ENCODE measurements at places on chromosomes 3 and 15.

GRCh38 chr3:112822064-112823055 lies 24.3 kb downstream of the CD200R1L start:
- no peak for DNase-seq

- no peak for DNase-seq
These were observed 56.3 kb upstream of the CFAP20DC start for GRCh38 chr3:59106085-59106648.

- DNase-seq = no peak
These were observed 61.4 kb upstream of the MYRIP start for GRCh38 chr3:39748002-39748401.

DNA sequence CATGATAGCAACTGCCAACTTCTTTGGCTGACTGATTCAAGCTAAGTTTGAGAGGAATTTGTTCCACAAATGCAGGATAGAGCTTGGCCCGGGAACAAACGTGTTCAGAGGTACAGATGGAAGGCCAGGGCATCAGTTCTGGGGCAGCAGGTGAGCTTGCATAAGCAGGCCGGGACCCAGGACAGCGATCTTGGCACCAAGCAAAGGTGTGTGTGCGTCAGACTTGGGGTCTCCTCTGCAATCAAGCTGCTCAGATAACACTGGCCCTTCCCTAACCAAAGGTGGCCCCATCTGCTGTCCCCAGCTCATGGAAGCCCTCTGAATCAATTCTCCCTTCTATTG lies 155.6 kb downstream of the MEGF11 start:
- no peak for DNase-seq

DNA sequence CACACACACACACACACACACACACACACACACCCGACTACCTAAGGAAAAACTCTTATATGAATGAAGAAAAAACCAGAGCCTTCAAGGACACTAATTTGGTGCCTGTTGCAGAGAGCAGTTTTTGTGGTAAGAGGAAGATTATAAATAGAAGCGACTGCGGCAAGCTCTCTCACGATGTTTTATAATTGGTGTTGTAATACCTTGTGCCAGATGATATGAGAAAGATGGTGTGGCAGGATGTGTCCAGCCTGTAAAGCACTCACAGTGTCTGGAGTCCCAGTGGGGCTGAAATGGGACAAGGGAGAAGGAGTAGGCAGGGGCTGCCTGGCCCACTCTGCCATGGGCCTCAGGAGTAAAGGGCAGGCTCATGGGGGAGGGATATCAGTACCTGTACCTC lies 839.9 kb downstream of the AGBL1 start:
- peak; percentile 8 for DNase-seq

GRCh38 chr15:89299896-89300295 lies 34.7 kb downstream of the POLG start:
- DNase-seq = no peak

- no peak for DNase-seq
These were observed 27.9 kb upstream of the IL1RAP start for GRCh38 chr3:190485830-190486532.

GRCh38 chr3:119723022-119723421 lies 20.2 kb downstream of the CFAP91 start:
- DNase-seq = no peak

DNA sequence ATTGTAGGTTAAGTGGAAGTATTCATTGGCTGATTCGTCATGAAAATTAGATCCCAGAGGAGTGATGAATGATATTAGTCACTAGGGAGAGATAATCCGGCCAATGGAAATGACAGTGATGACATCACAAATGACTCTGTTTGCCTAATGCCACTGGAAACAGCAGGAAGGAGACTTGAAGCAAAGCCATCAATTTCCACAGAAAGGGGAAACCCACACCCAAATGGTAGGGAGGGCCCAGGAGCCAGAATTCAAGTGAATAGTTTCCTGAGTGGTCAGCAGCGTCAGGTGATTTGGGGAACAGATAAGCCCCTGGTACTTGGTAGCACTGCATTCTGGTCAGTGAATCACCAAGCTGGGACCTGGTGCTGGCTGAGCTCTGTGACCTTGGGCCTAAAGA lies 3.3 kb upstream of the ADAMTS9 start:
- DNase-seq = peak; percentile 30

DNA sequence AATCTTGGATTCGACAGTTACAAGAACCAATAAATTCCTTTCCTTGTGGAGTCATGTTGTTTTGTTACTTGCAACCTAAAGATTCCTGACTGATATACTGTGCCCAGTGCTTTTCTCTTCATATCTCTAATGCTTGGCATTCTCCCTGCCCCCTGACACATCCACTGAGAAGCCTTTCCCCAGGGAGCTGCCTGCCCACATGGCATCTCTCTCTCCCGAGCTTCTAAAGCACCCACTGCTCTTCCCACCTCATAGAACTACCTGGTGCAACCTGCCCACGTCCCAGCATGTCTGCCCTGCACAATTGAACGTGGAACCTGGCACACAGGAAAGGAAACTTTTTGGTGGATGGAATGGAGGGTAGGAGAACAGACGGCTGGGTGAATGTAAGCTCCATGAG lies 6.8 kb downstream of the CYP8B1 start:
- no peak for DNase-seq

DNA sequence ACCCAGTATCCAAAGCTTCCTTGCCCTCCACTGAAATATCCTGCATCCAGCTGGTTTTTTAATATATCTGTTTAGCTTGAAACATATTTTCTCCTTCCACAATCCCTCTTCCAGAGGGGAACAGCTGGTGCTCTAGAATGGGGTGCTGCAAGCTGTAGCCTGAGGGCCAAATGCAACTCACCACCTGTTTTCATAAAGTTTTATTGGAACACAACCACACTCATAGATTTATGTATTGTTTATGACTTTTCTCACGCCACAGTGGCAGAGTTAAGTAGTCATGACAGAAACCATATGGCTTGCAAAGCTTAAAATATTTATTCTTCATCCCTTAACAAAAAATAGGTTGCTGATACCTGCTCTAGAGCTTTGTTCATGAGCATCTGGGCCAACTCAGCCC lies 298.7 kb downstream of the CLSTN2 start:
- no peak for DNase-seq

GRCh38 chr15:98289747-98290146 lies 329.2 kb downstream of the ARRDC4 start:
- DNase-seq = peak; percentile 17

GRCh38 chr3:7760718-7761117 lies 740.9 kb upstream of the LMCD1 start:
- no peak for DNase-seq
